ENCODE measurements at places on chromosomes 16 and 17.

GRCh38 chr16:1378804-1379303 is 27.1 kb downstream of the GNPTG start:
- DNase-seq = no peak

DNA sequence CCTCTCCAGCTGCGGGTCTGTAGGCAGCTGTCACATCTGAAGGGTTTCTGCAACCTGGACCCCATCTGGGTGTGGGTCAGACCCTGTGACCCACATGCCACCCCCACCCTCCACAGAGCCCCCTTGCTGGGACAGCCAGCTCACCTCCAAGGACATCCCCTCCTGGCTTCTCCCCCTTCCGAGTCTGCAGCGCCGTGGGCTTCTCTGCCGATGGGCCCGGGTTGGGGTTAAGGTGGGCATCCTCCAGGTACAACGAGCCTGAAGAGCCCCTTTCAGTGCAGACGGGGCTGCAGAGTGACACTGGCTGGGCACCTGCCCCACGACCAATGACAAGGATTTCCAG is 28.9 kb downstream of the OR1D5 start:
- DNase-seq = no peak

DNA sequence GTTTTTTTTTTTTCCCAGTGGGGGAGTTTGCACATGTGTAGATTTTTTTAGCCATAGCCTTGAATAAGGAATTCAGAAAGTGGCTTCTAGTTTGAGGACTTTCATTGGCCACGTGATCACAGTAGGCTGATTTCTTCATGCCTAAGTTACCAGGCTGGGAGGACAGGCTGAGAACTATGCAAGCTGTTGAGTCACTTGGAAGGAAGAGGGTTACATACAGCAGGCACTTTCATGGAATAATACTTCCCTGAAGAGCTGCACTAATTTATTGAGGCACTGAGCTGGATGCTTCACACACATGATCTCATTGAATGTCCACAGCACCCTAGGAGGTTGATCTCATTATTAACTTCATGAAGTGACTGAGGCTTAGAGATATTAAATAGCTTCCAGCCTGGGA is 22.8 kb downstream of the PRKCB start:
- DNase-seq = no peak

- DNase-seq = peak; percentile 18
Observed at GRCh38 chr16:381789-382717, at the start of gene PGAP6. PGAP6 (minus strand) TSS chr16:381978; CDS start chr16:381821, 157 bp downstream.

DNA sequence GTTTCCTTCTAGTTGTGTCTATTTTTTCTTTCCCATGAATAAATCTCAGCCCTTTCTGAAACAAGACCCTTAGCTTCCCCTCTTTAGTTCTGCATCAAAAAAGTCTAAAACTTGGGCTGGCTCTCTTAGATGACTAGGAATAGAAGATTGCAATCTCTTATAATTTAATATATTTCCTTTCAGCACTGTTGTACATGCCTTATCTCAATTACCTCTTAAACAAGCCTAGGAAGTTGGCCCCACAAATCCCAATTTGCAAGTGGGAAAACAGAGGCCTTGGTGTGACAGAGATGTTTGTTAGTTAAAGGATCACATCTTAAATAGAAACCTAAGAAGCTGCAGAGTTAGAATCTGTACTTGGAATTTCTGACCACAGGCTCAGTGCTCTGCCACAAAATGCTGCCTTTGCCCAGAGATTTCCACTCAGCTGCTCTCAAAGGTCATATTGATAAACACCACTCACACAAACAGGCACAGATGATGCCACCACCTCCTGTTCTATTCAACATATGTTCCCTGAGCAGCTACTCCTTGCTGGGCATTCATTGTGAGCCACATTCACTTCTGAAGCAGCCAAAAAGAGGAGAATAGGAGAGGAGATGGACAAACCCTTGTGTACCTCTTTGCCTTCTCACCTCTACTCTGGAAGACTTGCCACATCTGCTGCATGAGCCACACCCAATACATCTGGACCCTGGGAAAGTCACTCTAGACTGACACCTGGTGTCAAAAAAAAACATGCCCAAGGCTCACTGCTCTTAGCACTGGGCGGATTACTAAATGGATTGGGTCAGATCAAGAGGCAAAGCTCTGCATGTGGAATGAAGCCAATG is 5.5 kb downstream of the CCDC182 start:
- DNase-seq = peak; percentile 78

GRCh38 chr17:57401556-57402488 is 145.5 kb downstream of the MSI2 start:
- DNase-seq = no peak

DNA sequence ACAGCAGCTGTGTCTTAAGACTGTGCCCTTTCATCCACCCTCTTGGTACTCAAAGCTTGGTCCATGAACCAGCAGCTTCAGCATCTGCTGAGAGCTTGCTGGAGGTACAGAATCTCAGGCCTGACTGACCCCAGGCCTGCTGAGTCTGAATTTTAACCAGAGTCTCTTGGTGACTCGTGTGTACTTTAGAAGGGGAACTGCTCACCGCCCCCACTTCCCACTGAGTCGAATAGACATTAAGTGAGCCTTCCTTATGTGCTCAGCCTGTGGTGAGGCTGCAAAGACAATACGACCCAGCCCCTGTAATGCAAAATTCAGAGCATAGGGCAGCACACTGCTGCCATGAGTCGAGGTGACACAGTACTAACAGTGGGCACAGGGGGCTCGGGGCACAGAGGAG is 662.8 kb downstream of the WWOX start:
- DNase-seq = no peak

DNA sequence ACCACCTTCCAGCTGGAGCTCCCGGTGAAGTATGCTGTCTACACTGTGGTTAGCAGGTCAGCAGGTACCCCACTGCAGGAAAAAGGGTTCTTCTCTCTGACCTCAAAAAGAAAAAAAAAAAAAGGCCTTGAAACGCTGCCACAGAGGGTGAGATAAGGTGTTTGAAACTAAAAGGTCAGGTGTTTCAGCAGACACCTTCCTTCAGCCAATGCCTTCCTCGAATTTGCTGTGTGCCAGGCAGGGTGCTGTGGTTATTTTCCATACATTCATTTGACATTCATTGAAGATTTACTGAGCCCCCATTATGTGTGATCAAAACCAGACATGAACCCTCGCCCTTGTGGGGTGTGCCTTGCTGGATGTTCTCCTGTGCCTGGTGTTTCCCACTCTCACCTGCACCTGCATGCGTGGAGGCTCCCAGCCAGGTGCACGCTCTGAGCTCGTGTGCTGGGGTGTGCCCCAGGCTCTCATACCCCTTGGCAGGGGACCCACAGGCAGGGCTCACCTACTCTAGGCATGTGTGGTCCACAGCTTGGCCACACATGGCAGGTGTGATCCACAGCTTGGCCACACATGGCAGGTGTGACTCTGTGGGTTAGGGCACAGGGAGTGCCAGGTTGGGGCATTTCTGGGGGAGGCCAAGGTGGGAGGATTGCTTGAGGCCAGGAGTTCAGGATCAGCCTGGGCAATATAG is 15.8 kb upstream of the ITGAD start:
- DNase-seq = no peak

DNA sequence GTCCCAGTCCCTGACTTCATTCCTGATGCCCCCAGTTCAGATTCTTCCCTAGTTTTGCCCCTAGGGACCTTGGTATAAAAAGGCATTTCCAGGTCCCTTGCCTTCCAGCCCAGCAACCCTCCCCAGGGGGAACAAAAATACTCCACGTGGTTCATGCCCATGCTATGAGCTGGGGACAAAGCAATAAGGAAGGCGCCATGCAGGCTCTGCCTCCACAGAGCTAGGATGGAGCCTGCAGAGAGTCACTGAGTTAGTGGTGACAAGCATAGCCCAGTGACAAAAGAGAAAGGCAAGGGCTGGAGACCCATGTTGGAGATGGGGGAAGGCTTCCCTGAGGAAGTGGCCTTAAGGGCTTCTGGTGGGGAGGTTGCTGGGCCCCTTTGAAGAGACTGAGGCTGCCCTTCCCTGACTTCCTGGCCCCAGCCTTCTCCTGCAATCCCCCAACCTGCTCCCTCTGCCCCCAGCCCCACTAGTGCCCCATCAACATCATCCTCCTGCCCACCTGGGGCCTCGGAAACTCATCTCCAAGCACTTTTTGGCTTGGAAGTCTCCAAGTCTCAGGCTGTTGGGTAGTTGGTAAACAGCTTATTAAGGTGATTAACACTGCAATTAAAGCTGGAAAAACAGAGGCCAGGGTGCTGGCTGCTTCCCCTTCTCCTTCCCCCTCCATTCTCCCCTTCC is 9.6 kb downstream of the DLX3 start:
- peak; percentile 13 for DNase-seq

- no peak for DNase-seq
Observed at GRCh38 chr16:70749681-70750601, 51.0 kb downstream of the VAC14 start.

DNA sequence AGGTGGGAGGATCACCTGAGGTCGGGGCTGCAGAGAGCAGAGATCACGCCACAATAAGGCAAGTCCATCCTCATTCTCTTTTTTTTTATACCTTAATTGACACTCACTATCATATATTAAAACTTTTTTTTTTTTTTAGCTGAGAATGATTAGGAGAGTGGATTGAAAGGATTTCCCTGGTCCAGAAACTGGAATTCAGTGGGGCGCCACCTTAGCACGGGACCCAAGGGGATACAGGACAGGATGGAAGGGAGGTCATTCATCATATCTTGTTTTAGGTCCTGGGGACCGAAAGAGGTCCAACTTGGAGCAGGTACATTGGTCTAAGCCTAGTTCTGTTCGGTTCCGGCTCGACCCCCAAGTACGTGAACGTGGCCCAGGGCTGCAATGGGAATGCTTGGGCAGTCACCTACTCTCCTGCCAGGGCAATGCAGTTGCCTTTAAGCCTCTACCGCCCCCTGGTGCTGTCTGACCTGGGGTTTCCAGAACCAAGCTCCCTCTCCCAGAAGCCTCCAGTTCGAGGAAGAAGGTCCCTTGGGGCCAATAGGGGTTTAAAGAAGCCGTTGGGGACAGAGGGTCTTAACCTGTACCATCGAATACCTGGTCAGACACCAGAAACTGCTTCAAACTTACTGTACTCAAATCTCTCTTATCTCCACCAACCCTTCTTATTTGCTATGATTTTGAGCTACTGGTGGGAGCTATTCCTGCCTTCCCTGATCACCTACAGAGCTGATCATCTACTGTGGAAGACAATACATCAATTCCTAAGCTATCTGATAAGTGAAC is 19.9 kb upstream of the GPATCH8 start:
- no peak for DNase-seq

GRCh38 chr16:48481211-48481610 is 96.0 kb upstream of the SIAH1 start:
- no peak for DNase-seq

- DNase-seq = no peak
Observed at GRCh38 chr16:57781741-57782606, 20.3 kb downstream of the KIFC3 start.

DNA sequence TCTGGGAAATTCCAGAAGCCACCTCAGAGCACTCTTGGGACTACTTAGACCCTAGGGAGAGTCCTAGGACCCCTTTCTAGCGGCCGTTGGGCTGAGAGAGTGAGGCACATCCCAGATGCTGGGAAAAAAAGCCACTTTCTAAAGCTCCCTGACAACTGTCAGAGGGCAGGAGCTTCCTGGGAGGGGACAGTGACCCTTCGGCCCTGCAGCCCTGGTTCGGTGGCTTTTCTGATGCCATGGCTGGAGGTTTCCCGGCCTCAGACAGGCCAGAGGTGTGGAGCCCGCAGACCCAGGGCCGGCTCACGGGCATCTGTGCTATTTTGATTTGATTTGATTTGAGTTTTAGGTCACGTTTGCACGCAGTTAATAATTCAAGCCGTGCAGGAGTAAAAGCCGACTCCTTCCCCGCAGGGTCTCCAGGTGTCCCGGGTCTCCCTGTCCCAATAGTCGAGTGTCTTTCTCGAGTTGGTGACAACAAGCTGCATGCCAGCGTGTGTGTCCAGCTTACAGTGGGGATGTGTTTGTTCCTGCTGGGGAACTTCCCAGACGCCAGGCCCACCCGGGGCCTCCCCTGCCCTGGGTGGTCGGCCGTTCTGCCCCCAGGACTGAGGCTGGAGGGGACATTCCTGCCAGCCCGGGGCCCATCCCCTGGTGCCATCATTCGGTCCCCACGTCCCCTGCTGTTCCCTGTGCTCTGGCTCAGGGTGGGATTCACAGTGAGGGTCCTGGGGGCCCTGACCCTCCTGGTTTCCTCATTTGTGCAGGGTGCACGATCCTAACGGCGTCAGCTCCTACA is 1.0 kb upstream of the CBFA2T3 start:
- no peak for DNase-seq

DNA sequence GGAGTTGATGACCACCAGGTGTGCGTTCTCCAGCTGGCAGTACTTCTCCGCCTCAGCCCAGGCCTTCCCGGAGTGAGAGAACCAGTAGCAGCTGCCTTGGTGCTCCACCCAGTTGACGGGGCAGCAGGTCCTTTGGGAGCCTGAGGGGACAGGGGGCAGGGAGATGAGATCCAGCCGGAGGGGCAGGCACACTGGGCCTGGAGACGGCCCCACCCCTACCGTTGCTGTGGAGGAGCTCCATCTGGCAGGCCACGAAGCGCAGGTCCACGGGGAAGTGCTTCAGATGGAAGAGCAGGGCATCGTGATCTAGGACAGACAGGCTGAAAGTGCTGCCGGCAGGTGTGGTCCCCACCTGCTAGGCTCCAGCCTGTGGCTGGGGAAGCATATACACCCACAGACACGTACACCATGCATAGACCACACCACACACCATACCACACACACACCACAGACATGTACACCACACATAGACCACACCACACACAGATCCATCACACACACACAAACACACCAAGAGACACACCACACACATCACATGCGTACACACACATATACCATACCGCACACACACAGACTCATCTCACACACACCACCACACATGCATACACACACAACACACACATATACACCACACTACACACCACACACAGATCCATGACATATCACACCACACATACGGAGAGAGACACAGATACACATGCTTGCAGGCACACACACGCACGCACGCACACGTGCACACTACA is 7.4 kb downstream of the ASGR2 start:
- DNase-seq = peak; percentile 76

DNA sequence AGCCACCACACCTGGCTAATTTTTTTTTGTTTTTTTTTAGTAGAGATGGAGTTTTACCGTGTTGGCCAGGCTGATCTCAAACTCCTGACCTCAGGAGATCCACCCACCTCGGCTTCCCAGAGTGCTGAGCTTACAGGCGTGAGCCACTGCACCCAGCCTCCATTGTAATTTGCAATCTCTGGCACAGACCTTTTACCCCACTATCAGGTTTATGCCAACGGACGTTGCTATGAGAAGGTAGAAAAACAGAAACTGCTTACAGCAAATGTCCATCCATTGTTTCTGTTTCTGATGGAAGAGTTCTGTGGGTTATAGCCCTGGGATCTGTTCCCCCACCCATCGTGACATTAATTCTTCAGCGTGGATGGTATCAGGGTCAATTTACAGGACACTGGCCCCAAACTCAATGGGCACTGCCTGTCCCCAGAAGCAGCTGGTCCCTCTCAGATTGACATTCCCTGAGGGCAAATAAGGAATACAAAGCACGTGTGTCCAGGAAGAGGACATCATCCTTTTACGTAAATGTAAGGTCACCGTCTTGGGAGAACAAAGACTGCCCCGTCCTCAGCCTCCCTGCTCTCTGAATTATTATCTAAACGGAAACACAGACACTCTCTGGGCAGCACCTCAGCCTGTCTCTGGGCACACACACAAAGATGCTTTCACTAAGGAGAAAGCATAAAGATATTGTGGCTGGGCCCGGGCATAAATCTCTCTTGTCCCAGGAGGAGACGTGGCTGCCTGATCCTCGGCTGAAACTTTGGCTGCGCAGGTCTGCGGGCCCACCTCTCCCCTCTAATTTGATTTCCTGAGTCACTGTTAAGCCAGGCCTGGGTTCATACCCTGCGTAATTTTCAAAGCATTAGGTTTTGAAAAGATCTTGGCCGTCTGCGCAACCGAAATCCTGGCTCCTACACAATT is 5.2 kb downstream of the KCNG4 start:
- DNase-seq = no peak

All from NCI-H1105 treated with DMSO at 0.1 percent for 48 hours (cell line).